SW480 (cell line): ENCODE measurements at places on chromosomes 6 and 20.

DNA sequence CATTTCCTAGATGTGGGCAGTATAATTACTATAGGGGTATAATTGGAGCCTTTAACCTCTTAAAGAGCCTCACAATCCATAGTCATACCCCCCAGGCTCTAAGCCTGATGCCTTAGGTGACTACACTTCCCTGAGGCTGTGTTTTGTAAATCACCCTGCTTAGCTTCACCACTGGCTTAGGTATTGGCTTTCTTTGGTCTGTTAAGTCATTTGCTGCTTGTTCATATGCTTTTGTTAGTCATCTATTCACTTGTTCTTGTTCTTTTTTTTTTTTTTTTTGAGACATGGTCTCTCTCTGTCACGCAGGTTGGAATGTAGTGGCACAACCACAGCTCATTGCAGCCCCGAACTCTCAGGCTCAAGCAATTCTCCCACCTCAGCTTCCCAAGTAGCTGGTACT, 26.7 kb downstream of the KAT14 start:
- DNase-seq = no peak

DNA sequence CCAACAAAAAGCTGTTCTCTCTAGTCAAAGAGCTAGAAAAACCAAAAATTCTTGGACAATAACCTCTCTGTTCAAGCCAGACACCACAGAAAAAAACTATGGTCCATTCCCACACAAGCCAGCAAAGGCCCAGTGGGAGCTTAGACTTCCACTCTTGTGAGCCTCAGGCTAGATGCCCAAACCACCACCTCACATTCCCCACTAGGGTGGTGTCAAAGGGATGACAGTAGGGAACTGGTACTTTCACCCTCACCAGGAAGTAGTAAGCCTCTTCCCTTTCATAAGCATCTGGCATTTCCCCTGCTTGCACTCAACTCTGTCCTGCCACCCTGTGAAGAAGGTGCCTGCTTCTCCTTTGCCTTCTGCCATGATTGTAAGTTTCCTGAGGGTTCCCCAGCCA, 58.4 kb upstream of the RNF217 start:
- DNase-seq = no peak

GRCh38 chr20:60060006-60060557, 101.9 kb downstream of the CDH26 start:
- DNase-seq = no peak

DNA sequence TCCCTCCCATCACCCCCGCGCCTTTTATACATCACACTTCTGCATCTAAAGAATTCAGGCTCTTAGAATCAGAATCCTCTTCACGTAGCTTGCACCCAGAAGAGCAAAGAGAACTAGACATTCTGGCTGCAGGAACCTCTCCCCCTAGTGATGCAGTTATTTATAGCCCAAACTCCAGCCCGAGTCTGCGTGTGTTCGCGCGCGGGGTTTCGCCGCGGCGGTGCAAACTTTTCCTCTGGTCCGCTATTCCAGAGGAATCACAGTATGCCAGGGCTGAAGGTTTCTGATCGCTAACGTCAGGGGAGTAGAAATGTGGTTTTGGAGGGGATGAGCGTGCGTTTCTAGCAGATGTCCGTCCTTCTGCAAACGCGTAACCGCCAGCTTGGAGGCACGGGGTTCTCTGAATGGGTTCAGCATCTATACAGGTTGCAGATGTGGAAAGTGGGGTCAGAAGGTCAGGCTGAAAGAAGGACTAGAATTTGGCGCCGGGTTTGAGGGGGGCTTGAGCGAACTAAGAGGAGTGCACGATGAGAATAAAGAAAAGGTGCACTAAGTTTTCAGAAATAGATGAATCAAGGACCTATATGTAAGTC, 1.8 kb downstream of the EPHA7 start:
- DNase-seq = no peak

- peak; percentile 62 for DNase-seq
Measured at GRCh38 chr20:16476032-16476431, 97.2 kb downstream of the KIF16B start.

DNA sequence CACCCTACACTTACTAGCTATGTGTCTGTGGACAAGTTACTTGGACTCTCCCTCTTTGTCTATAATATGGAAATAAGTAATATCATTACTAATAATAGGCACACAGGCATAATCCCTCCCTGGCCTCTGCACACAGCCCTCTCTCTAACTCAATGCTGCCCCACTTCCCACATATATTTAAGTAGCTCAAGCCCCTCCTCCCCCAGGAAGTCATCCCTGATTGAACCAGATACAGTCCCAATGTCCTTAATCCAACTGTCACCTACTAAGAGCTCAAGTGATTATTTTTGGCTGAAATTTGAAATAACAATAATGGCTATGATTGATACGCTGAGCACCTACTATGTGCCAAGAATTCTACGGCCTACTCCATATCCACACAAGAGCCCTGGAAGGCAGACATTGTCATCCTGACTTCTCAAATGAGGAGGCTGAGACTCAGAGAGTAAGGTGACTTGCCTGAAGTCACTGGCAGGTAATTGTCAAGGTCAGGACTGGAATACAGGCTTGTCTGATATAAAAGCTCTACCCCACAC, 29.4 kb downstream of the MRPL14 start:
- DNase-seq = no peak

DNA sequence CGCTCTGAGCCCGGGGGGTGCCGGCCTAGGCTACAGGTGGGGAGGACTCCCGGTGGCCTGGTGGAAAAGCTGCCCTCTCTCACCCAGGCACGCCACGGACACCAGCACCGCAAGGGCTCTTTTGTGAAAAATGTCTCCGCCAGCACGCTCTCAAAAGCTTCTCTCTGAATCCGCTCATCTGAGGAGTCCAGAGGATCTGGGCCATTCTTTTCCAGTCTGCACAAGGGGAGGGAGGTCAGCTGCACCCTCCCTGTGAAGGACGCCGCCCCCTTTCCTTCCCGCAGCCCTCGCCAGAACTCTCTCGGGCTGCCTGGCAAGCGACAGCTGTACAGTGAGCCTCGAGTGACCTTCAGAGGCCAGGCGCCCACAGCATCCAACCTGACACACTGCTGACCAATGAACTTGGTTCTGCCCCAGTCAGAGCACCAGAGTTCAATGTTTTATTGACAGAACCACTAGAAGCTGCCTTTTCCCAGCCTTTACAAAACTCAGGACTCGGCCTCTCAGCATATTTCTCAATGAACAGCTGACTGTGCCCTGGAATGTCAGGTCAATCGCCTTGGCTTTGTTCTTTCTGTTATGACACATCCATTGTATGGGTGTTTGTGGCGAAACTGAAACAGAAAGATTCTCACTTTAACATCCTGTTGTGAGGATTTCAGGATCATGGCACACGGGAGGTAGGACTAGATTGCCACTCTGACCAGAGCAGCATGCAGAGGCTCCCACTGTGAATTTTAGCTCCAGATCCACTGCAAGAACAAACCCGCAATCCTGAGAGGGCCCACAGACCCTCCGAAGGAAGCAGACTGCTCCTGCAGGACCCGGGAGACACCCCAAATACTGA, 26.7 kb downstream of the SERPINB9 start:
- DNase-seq = peak; percentile 89

GRCh38 chr6:156554160-156554559, 223.0 kb upstream of the ARID1B start:
- DNase-seq = no peak

DNA sequence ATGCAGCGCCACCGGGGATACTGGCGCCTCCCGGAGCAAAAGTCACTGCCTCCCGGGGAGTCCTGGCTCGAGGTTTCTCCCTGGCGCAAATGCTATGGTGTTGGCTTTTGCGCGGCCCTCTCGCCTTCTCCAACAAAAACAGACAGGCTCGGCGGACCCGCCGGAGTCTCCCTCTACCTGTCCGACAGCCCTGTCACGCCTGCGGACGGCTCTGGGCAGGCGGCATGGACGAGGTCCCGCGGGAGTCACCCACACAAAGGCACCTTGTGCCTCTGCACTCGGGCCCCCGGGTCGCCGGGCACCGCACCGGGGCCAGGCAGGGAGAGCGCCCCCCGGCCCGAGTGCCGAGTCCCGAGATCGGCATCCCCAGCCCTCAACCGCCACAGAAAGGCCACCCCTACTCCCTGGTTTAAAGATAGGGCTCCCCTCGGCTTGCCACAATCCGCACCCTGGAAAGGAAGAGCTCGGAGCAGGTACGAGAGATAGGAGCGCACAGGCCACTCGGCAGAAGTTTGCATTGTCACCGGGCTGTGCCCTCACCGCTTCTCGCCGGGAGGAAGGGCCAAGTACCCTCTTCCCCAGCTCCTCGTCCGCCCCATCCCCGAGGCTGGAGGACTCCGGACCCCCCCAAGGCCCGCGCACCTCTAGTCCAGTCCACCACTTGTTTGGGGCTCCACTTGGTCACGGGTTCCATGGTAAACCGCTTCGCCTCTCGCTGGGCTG, 903 bp downstream of the CNKSR3 start:
- peak; percentile 56 for DNase-seq

DNA sequence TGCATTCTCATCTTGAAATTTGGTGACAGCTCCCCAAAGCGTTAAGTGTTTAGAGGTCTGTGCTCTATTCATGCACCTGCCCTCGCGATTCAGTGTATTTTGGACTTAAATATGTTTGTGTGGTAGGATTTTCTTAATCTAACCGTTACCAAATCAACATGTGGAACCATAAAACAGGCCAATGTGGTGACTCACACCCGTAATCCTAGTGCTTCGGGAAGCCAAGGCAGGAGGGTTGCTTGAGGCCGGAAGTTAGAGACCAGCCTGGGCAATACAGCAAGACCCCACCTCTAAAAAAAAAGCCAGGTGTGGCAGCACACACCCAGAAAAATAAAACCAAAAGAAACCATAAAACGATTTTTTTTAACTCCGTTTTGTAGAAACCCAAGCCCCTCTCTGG, 31.5 kb downstream of the PYGB start:
- DNase-seq = no peak

DNA sequence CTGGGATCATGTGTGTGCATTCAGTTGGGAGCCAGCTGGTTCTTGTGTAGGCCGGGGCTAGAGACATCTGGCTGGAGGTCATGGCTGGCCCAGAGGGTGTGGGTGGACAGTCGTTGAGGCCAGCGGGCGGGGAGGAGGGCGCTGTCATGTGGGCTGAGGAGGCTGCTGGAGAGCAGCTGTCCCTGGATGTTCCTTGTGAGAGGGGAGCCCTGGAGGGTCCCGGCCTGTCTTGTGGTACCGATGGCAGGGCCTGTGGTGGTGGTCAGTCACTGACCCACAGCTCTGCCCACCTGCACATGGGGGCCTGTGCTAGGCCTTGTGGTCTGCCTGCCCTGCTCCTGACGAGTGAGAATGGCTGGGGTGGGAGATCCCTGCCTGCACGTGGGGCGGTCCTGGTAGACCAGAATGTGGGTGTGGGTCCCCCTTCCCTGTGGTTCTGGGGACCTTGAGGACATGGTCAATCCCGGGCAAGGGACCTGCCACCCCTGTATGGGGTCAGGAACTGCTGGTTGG, 1.9 kb upstream of the C20orf204 start:
- DNase-seq = no peak

DNA sequence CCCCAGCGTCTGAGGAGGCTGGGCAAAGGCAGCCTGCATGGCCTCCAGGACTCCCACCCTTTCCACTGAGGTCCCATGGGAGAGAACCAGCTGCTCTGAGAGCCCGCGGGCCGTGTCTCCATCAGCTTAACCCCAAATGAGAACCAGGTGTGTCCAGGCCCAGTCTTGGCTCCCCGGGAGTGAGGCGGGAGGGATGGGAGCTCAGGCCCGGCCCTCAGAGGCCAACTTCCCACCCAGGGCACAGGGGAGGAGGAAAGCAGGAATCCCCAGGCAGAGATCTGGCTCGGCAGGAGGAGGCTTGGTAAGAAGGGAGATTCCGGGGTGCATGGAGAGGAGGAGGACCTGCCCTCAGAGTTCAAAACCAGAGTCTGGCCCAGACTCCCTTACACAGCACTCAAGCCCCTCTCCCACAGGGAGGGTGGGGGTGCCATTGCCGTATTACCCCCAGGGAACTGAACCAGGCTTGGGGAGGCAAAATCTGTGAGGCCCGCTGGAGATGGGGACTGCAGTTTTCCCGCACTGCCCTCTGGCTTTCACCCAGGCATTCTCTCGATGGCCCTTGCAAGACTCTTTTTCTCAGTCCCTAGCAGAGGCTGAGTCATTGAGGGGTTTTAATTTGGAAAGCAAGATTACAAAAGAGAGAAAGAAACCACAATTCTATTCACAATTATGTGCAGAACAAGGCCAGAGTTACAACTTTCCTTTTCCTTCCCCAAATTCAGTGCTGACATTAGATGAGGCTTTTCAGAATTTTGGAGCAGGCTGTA, 17.1 kb downstream of the FOXF2 start:
- DNase-seq = no peak

- no peak for DNase-seq
Measured at GRCh38 chr20:36604952-36605398, 604 bp upstream of the RAB5IF start.

DNA sequence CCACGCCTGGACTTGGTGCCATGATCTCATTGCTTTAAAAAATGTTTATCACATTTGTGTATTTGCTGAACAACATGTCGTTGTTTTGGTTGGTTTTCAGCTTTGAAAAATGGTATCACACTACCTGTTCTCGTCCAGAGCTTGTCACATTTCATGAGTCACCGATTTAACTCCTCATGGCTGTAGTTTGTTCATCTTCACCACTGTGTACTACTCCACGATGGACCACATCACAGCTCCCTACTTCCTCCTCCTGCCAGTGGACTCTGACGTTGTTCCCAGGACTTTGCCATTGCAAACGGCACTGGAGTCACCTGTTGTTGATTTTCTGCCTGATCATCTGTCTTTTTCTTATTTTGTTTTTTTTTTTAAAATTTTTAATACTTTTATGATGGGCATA, 157.7 kb downstream of the ERMARD start:
- no peak for DNase-seq

- no peak for DNase-seq
Measured at GRCh38 chr20:57829336-57829735, 119.5 kb upstream of the PMEPA1 start.

DNA sequence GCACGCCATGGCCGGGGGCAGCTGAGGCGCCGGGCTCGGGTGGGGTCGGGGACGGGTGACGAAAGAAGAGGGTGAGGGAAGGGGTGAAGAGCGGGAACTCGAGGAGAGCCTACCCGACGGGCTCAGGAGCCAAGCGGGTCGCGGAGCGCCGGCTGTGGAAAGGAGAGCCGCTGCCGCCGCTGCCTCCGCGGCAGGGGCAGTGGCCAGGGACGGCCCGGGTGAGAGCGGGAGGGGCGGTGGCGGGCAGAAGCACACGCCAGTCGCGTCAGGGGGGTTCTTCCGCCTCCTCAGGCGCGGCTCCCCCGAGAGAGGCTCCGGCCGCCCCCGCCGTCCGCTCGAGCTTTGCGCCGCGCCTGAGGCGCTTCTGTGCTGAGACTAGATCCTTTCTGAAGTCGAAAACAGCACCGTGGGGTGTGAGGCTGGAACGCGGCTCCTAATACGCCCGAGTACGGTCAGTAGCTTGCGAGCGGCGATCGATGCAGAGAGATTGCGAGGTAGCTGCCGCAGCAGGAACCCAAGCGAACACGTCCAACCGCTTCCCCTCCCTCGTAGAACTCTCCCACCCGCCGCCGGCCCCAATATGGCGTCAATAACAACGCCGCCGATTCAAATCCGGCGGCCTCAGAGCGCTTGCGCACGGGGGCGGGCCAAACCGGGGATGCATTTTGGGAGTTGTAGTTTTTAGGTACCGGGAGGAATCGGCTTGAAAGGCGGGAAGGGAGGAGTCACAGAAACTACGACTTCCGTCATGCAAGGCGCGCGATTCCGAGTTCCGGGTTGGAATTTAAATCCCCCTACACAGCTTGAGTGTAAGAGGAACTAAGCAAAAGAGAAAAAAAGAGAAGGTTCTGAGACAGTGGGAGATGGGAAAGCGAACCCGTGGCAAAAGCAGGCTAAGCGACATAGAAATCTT, at the start of gene AKIRIN2:
TSS of gene AKIRIN2 (minus strand) at position 558 of the 913 bp plus-strand sequence. CDS start at position 9, 549 bp downstream.
- peak; percentile 98 for DNase-seq

- peak; percentile 88 for DNase-seq
Measured at GRCh38 chr20:35329435-35330139, 37.4 kb upstream of the FAM83C start.

GRCh38 chr20:56518126-56518525, 6.4 kb upstream of the FAM209A start:
- no peak for DNase-seq
